Smooth muscle cell of the umbilical artery (primary cell): ENCODE measurements at places on chromosomes 11 and 22. TPM values are rescaled to one million over a fixed set of nuclear protein-coding genes. Genes with fewer than 3 reads are reported as not detected.

The PHOX2A gene
- not detected in 2 replicates for total RNA-seq

The C2CD3 gene
- total RNA-seq = 12.5 and 15.9 TPM in 2 replicates

The RIN1 gene
- 8.3 and 19.2 TPM in 2 replicates for total RNA-seq

The TMPRSS4 gene
- not detected in 2 replicates for total RNA-seq

The DEFB131B gene
- not detected in 2 replicates for total RNA-seq

The EMSY gene
- 11.0 and 14.1 TPM in 2 replicates for total RNA-seq

The NEFH gene
- total RNA-seq = 0.59 and 1.0 TPM in 2 replicates

The TEAD1 gene
- 94.4 and 171 TPM in 2 replicates for total RNA-seq

The KCNJ11 gene
- not detected in 2 replicates for total RNA-seq
